Stimulated activated CD4-positive, alpha-beta T cell treated with anti-CD3 and anti-CD28 coated beads, Interleukin-15, amount 100 ng/mL, for 48 hours (primary cell): ENCODE measurements at places on chromosomes 4 and X.

DNA sequence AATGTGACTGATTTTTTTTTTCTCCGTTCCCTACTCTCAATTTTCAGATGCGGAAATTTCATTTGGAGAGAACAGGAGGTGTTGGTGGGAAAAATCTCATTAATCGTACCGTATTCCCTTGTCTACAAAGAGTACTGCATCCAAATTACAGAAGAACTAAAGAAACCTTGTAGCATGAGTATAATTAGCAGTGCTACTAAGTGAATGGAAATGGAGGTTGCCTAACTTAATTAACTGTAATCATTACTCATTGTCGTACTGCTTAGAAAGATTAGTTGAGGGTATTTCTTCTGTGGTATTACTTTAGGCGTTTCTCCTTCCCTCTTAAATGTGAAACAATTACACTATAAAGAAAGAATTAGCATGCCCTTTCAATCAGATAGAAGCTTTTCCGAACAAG, 81.7 kb downstream of the DMD start:
- no peak for DNase-seq

DNA sequence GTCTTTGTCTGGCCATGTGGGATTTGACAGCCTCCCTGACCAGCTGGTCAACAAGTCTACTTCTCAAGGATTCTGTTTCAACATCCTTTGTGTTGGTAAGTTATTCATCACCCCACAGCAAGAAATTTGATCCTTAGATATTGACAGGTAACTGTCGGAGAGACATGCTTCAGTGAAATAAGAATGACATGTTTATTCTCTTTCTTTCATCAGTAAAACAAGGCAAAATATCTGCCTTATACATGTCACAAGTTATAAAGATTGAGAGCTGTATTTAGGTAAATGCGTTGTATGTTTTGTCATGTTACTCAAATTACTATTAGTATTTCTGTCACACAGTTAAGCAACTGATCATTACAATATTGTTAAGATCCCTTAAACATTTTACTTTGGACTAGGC, 46.9 kb downstream of the SEPTIN11 start:
- DNase-seq, result no peak

DNA sequence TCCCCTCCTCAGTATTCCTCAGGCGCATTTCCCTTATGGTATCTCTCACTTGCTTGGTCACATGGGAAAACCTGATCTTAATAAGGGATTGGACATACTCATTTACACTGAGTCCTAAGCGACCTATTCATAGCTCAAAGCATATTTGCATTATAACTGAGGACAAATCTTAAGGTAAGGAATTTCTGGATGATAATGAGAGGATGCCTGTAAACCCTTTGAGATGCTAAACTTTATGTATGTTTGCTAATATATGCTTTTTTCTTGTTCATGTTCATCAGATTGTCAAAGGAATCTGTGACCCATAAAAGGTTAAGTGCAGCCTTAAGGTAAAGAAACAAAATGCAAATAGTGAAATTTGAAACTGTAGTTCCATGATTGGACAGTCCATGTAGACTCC, 53.8 kb upstream of the TRPC5OS start:
- no peak for DNase-seq

DNA sequence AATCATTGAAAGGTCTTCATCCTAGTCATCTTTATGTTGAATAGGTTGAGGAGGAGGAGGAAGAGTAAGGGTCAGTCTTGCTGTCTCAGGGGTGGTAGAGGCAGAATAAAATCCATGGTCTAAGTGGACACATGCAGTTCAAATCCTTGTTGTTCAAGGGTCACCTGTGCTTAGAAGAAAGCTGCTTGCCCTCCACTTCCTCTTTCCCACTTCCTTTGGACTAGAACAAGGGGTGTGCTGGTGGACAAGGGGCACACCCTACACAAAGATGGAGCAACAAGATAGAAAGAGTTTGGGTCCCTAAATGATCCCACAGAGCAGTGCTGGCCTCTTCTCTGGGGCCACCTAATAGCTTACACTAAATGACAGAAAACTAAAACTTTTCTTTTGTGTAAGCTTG, 47.9 kb downstream of the HSD17B13 start:
- no peak for DNase-seq

DNA sequence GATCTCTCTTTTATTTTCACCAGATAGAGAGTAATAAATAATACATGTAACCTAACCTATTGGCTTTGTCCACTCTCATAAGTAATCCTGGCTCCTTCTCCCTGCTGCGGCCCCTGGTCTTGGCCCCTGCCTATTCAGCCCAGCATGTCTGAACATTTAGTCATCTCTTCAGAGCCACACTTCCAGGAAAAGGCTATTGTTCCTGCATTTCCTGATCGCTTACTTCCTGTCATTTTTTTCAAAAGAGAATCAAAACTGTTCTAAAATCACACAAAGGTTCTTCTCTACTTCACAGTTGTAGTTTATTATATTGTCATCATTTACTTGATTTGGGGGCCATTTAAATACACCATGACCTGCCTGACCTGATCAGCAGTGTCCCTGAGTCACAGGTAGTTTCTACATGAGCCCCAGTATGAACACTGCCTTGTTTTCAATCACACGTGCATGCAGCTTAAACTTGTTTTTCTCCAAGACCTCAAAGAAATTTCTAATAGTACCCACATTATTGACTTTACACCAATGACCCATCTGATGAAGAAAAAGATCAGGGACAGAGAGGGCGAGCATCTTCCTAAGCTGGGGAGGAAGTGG, 47.4 kb upstream of the KDR start:
- no peak for DNase-seq

- peak; percentile 33 for DNase-seq
Measured at GRCh38 chrX:110146521-110146920, 143.6 kb downstream of the TMEM164 start.

- no peak for DNase-seq
Measured at GRCh38 chrX:13008851-13009250, 33.9 kb downstream of the TMSB4X start.

DNA sequence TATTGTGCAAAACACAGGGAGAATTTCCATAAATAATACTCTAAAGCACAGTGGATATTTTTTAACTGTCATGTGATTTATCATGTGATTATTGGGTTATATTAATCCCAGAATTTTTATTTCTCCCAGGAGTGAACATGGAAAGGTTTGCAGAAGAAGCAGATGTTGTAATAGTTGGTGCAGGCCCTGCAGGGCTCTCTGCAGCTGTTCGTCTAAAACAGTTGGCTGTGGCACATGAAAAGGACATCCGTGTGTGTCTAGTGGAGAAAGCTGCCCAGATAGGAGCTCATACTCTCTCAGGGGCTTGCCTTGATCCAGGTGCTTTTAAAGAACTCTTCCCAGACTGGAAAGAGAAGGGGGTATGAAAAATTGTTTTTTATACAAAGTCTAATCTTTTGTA, 10.0 kb downstream of the ETFDH start:
- no peak for DNase-seq

DNA sequence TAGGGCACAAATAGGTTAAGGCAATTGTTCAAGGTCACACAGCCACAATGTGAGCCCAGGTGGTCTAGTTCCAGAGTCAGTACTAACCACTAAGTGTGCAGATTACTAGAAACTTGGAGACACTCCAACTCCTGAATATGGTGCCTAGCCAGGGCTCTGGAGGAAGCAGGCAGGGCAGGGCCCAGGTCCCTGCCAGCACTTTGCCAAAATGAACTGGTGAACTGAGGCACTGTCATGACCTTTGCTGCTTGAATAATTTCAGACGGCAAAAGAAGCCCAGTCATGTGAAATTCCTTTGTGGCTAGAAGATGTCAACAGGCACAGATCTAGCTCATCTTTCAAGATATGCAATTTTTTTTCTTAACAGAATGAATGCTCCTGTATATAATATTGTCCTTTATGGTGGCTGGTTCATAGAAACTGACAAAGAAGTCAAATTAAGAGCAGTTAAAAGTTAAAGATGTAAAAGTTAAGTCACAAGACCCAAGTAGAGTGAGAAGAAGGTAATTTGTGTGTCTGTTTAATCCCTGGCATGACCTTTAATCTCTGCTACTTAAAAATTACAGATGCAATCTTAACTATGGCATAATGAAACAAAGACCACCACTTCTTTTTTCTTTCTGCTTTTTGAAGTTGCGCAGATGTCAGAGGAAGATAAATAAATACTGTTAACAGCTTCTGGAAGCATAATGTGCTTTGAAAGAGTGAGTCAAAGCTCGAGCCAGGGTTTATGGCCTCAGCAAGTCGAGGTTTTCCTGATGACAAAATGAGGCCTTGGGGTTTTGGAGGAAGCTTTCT, 54.1 kb downstream of the SHROOM3 start:
- DNase-seq, result no peak

GRCh38 chrX:38117485-38117884, 103.2 kb downstream of the SRPX start:
- DNase-seq, result no peak

- DNase-seq, result no peak
Measured at GRCh38 chr4:12041828-12042227, 613.1 kb upstream of the HS3ST1 start.
